ENCODE measurements at places on chromosomes 4 and X.

DNA sequence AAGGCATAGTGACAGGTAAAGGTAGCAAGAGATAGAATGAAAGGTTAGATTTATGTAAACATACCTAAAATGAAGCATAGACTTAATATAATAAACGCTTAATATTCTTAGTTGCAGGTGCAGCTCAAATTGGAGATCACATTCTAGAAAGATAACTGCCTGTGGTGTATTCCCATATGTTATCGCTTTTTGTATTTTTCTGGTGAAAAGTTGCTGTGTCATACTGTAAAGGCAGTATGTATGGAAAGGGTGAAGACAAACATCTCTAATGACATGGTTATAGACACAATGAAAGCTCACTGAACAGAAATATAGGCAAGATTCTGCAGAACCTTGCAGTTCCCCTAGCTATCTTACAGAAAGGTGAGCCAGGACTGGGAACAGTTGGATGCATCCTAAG, 240.3 kb downstream of the DCLK2 start:
- DNase-seq, result no peak

- no peak for DNase-seq
Observed at GRCh38 chrX:30414144-30414543, 105.0 kb upstream of the NR0B1 start.

- DNase-seq, result no peak
Observed at GRCh38 chr4:82809619-82810018, 11.0 kb upstream of the SCD5 start.

GRCh38 chrX:23989689-23990088, 37.3 kb downstream of the KLHL15 start:
- no peak for DNase-seq

GRCh38 chrX:52271206-52271605, 86.5 kb downstream of the MAGED4 start:
- no peak for DNase-seq

- DNase-seq, result no peak
Observed at GRCh38 chrX:21873063-21873775, 17.4 kb downstream of the YY2 start.

GRCh38 chr4:153362184-153362583, 17.7 kb downstream of the MND1 start:
- no peak for DNase-seq

- DNase-seq, result no peak
Observed at GRCh38 chrX:134365904-134366303, 94.1 kb upstream of the HPRT1 start.

- no peak for DNase-seq
Observed at GRCh38 chrX:115030625-115031024, 13.2 kb upstream of the IL13RA2 start.

GRCh38 chr4:138673053-138673452, 342.5 kb upstream of the NOCT start:
- DNase-seq, result no peak

- no peak for DNase-seq
Observed at GRCh38 chrX:125757794-125758564, 408.1 kb downstream of the DCAF12L2 start.

DNA sequence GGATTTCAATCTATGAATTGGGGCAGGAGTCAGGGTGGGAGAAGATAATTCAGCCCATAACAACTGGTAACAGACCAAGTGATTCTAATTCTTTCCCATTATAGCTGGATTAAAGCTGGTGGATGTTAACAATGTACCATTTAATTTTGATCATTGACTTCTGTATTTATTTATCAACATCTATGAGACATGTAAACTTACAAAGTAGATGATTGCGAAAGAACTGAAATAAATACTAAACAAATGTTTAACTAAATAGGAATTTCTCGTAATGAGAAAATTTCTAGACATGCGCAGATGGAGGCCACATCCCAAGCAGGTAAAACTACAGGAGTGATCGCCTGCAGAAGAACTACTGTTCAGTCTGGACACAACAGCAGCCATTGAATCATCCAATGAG, 107.1 kb downstream of the NR3C2 start:
- no peak for DNase-seq

- DNase-seq, result no peak
Observed at GRCh38 chr4:168394556-168394955, 76.0 kb upstream of the DDX60 start.

- no peak for DNase-seq
Observed at GRCh38 chrX:107384397-107385105, 64.9 kb upstream of the FRMPD3 start.

GRCh38 chr4:85489273-85489981, 14.5 kb downstream of the ARHGAP24 start:
- DNase-seq, result no peak

GRCh38 chr4:145909281-145909715, 29.3 kb downstream of the ZNF827 start:
- DNase-seq, result no peak

- no peak for DNase-seq
Observed at GRCh38 chr4:73142995-73143547, 73.6 kb upstream of the COX18 start.

DNA sequence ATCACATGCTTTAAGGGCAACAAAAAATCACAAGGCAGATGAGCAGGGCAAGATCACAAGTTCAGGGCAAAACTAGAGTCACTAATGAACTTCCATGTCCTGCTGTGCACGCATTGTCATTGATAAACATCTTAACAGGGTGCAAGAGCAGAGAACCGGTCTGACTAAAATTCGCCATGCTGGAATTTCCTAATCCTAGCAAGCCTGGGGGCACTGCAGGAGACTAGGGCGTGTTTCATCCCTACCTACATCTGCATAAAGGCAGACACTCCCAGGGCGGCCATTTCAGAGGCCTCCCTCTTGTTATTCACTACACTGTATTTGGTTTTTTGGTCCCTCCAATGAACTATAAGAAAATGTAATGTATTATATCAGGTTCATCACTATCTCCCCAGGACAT, 203.6 kb downstream of the ARHGEF9 start:
- no peak for DNase-seq

DNA sequence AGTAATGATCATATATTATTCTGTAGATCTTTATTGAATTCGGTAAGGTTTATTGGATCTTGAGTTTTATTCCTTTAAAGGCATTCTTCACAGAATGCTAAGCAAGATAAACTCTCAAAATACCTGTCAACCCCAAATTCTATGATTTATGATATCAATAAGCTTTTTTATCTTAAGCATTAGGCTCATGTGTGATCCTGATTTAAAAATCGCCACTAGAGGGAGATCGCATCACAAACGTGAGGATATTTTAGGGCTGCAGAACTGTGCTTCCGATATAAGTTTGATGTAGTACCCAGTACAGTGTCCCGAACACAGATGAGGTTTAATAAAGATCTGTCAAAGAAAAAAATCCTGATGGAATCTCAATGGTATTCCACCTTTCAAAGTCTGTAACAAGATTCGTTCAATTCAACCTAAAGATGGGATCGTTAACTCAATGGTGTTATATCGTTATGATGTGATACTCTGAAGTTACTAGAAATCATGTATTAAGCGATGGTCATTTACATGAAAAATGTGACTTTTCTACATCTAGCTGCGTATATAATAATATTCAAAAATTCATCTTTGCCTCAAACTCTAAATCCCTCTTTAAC, 169.0 kb downstream of the CORIN start:
- DNase-seq, result no peak

DNA sequence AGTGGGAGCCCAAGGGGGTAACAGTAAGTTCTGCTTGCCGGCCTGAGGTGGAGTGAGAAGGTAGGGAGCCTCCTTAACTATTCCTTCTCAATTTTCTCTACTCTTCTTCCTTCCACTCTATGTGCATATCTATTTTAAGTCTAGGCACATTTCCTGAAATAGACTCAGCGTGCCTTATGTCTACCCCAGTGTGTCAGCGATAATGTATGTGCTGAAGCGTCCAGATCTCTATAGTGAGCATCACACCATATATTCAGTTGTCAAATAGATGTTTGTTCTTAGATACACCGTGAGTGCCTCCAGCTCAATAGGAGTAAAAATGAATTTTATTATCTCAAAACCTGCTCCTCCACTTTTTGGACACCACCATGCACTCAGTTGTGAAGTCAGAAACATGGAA, 51.5 kb upstream of the RAB33B start:
- no peak for DNase-seq

DNA sequence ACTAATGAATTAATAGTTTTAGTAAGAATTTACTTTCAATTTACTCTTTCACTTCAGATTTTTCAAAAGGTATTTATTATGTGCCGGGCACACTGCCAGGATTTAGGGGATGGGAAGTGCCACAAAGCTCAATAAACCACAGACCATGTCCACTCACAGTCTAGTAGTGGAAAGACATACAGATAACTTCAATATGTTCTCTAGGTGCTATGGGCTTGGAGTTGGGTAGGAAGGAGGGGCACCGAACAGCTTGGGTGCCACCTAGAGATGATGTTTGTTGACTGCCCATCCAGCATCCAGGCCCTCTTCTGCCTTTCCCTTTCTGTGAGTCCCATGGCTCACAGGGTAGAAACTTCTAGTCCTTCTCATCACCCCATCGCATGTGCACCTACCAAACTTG, 17.8 kb downstream of the MFAP3L start:
- DNase-seq, result no peak

GRCh38 chr4:151641167-151641566, 119.6 kb downstream of the GATB start:
- no peak for DNase-seq

GRCh38 chrX:107845625-107846024, 20.0 kb downstream of the MID2 start:
- no peak for DNase-seq

- DNase-seq, result peak; percentile 39
Observed at GRCh38 chrX:1491851-1492349, 39.2 kb upstream of the ASMTL start.

DNA sequence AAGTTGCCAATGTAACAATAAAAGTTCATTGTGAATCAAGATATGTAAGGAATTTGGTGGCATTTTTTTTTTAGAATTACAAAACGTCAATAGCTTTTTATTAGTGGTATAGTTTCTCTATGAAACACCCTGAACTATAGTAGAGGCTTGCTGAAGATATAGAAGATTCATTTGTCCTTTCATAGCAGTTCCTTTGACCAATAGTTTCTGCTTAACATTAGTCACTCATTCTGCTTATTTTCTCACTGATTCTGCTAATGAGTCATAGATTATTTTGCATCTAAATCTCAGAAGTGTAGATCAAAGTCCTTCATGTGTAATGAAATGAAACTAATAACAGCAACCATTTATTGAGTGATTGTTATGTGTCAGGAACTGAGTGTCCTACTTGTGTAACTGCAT, 205.0 kb upstream of the TET2 start:
- DNase-seq, result no peak

GRCh38 chr4:153297116-153297515, 47.4 kb upstream of the MND1 start:
- no peak for DNase-seq

DNA sequence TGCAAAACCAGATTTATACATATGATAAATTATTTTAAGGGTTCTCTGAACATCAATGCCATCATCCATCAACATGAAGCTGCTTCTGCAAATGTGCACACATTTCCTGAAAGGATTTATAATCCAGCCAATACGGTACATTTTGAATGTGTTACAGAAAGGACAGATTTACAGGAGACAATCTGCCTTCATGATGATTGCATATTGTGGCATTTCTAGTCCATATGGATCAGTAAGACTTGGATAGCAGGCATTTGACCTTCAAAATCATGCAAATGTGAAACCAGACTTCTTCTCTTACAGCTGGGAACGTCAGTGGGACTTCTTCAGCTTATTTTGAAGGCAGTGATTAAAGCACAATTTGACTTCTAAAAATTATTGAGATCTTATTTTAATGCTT, 217.3 kb upstream of the GK2 start:
- no peak for DNase-seq

- no peak for DNase-seq
Observed at GRCh38 chr4:152010710-152011079, 249.9 kb upstream of the GATB start.

- no peak for DNase-seq
Observed at GRCh38 chr4:7357323-7357722, 77.4 kb downstream of the PSAPL1 start.

- no peak for DNase-seq
Observed at GRCh38 chr4:36358173-36358572, 76.8 kb downstream of the DTHD1 start.

GRCh38 chr4:67873116-67873515, 10.7 kb downstream of the TMPRSS11D start:
- DNase-seq, result no peak

DNA sequence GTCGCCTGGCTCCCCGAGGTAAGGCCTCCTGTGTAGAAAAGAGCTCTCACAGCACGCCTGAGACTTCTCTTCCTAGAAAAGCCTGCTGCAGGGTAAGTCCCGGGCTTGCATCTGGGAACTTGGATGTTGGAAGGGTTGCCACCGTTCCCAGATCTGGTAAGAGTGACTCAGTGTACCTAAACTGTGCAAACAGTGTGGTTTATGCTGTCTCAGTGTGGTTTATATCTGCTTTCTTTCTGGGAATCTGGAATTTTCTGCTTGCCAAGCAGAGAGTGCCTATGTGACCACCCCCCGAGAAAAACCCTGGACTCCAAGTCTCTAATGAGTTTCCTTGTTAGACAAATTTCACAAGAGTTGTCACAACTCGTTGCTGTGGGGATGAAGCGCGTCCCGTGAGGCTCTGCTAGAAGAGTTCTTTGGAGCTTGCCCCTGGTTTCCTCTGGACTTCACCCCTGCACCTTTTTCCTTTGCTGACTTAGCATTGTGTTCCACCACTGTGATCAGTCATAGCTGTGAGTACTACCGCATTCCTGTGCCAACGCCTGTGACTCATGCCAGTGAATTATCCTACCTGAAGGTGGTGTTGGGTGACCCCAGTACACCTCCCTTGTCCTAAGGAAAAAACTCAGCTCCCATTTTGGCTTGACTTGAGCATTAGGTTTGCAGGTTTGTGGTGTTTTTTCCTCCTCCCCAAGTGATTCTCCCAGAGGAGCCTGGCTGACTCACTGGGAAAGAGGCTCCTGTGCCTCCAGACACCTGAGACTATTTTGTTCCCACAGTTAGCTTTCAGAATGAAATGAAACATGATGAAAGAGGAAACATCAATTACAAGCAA, 14.5 kb downstream of the SLC2A9 start:
- no peak for DNase-seq

DNA sequence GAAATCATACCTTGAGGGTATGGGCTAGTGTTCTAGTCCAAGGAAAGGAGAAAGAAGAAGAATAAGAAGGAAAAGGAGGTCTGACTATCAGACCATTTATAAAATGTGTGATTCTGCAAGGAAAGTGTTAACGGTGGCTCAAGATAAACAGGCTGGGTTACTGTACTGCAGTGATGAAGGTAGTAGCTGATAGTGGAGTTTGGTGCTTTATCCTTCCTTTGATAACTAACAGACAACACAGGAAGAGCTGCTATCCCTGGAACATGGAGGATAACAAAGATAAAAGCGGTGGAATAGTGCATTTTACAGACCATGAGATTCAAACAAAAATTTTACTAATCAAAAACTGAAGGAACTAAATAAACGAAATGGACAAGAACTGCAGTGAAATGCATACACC, 2.6 kb downstream of the UNC5C start:
- DNase-seq, result no peak

- no peak for DNase-seq
Observed at GRCh38 chr4:123649250-123649644, 252.7 kb downstream of the SPRY1 start.
